Mucosa of descending colon (tissue), 3 donors: ENCODE measurements at places on chromosomes 2 and 18.
A peak's percentile ranks its signal among the peaks of the same experiment; 100 is the strongest.

- peak; percentile 50 for DNase-seq
Observed at GRCh38 chr18:48833701-48834412, 116.9 kb downstream of the SMAD7 start.

GRCh38 chr2:213205944-213206343 lies 54.5 kb upstream of the IKZF2 start:
- no peak for DNase-seq

- DNase-seq = peak; percentile 56
Observed at GRCh38 chr2:27379836-27380625, 503 bp downstream of the ZNF513 start.

DNA sequence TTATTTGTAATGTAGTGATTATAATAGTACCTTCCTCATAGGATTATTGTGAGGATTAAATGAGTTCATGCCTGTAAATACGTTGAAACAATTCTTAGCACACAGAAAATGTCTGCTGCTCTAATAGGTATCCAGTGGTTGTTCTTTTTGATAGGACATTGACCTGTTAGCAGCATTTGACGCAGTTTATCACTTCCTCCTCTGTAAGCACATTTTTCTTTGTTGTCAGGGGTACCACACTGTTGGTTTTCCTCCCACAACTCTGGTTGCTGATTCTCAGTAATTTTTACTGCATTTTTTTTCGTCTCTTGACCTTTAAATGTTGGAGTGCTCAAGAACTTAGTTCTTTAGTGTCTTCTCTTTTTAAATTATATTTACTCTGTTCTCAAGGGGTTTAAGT lies 15.4 kb downstream of the PPM1B start:
- no peak for DNase-seq

- DNase-seq = no peak
Observed at GRCh38 chr2:101960819-101961337, 30.9 kb upstream of the IL1R2 start.

- no peak for DNase-seq
Observed at GRCh38 chr18:35617865-35618264, 36.3 kb downstream of the GALNT1 start.

DNA sequence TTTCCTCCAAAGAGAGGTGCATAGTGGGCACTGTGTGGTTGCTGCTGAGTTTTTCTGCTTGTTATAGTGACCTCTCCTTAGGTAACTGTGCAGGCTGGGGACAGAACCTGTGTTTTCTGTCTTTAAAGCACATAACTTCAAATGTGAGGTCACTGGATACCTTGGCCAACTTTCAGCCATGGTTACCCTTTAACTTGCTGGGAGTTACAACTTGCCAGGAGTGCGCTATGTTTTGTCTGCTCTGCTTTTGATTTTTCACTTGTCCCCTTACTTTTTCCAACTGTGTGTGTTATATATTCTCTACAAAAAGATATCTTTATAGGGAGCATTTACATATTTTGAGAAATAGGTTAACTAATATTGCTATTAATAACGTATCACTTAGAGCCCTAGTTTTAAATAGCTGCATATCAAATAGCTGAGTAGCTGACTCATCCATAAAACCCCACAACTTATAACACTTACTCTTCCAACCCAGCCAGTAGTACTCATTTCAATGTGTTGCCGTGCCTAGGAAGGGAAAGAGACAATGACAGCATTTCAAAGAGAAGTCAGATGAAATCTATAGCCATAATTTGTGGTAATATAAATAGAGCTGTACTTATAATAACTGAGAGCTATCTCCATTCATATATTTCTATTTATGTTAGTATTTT lies 51.6 kb downstream of the DPP4 start:
- no peak for DNase-seq

DNA sequence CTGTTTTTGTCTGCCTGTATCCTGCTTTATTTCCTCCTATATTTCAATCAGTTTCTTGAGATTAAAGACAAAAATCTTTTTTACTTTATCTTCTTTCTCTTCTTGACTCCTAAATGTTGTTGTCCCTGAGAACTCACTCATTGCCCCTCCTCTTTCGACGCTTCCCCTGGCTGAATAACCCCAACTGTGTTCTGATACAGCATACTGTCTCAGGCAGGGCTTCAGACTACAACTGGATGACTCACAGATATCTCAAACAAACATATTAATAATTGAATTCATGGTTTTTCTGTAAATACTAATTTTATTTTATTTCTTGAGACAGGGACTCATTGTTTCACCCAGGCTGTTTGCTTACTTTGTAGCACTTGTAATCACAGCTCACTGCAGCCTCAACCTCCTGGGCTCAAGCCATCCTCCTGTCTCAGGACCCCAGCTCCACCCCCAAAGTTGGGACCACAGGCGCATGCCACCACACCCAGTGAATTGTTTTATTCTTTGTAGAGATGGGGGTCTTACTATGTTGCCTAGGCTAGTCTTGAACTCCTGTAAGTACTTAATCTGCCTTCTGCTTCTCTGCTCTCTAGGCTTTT lies 9.4 kb downstream of the ITGAV start:
- no peak for DNase-seq

GRCh38 chr2:234496835-234497593 lies at the start of gene ARL4C:
TSS of gene ARL4C (minus strand) at chr2:234497081. CDS start at chr2:234496586, 495 bp downstream.
- DNase-seq = peak; percentile 77

- no peak for DNase-seq
Observed at GRCh38 chr2:227853204-227853629, 18.2 kb upstream of the DAW1 start.

GRCh38 chr18:78642296-78642951 lies 337.2 kb upstream of the SALL3 start:
- DNase-seq = no peak

DNA sequence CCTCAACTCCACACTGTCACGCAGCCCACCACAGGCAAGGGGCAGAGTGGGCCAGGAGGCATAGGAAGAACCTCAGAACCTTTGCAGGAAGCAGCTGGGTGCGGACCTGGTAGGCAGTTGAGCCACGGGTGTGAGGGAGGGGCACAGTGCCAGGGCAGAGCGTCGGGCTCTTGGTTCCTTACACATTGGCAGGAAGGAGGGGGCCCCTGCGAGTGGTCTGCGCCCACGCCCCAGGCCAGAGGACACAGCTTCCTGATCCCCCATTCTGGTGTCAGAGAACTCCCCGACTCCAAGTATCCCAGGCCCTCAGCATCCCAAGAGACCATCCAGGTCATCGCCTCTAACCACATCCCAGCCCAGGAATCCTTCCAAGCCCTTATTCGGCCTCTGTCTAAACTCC lies 61.5 kb downstream of the TNS1 start:
- DNase-seq = no peak

- no peak for DNase-seq
Observed at GRCh38 chr18:43526426-43527145, 249.3 kb upstream of the SYT4 start.

DNA sequence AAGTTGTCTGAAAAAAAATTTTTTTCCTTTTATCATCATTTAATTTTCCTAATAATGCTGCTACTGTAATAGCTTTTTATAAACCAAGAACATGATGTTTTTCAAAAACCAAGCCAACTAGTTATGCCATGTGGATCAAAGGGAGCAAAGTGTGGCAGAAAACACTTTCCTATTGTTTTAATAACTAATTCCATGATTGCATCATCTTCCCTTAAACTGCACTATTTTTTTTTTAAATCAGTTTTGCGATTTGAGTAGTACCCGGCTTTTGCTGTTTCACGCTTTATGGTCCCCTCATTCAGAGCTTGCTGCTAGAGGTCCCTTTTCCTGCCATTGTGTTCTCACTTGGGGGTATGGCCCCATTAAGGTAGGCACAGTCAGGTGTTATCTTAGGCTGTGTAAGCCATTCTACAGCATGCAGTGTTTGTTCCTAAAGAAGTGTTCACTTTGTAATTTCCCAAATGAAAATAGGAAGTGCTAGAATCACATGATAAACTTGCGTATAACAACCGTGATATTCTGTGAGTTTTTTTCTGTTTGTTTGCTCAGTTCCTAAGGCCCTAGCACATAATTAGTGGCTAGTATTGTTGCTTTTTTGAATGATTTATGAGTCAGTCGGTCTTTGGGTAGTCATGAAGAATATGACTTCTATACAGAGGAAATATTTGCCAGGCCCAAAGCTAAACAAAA lies 225.8 kb downstream of the PTGR3 start:
- no peak for DNase-seq

GRCh38 chr2:130334026-130334425 lies 8.7 kb upstream of the IMP4 start:
- DNase-seq = no peak

- DNase-seq = no peak
Observed at GRCh38 chr18:49021076-49021432, 70.3 kb upstream of the SMAD7 start.

- no peak for DNase-seq
Observed at GRCh38 chr18:3873211-3873610, 423.2 kb downstream of the TGIF1 start.
